ENCODE measurements at places on chromosomes 11 and 22. TPM values are rescaled to one million over a fixed set of nuclear protein-coding genes. Genes with fewer than 3 reads are reported as not detected.

DNA sequence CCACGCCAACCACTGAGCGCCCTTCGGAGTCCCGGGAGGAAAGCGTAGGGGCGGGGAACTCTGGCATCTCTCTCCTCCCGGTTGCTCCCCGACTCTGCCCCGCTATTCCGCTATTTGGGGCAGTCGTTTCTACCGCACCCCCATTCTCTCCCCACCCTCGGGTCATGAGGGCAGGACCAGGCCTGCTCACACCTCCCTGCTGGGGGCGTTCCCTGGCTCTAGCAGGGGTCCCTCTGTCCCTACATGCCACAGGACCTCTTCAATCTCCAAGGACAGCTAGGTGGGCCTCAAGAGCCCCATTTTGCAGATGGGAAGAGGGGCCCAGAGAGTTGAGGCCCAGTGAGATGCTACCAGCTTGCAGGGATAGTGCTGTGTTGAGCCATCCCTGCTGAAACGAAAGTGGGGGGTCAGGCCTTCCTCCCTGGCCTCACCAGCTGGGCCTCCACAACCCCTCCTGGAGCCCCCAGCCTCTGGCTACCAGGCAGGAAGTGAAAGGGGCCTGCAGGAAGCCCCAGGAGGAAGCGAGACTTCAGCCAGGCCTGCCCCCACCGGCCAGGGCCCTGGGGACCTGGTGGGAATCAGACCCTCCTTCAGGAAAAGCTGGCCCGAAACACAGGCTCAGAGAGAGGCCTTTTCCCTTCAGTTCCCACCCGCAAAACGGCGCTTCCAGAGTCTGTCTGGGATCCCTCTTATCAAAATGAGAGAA lies 5.5 kb upstream of the SHISA8 start:
- H3K27ac ChIP-seq, result no peak overlapping the region
- DNase-seq, result no peak
- no peak overlapping the region for H3K4me3 ChIP-seq
- no peaks in the 10 kb centered on the region for H3K36me3 ChIP-seq

Gene TRIM66
- total RNA-seq, result 5.9 TPM

- no peak overlapping the region for H3K4me3 ChIP-seq
- no peaks in the 10 kb centered on the region for H3K27me3 ChIP-seq
- no peaks in the 10 kb centered on the region for H3K36me3 ChIP-seq
- DNase-seq, result no peak
Measured at GRCh38 chr11:12840871-12841660, 166.8 kb downstream of the TEAD1 start.

Gene UBXN1
- total RNA-seq, result 152 TPM

Gene NUDT8
- total RNA-seq, result 26.7 TPM

Gene CCDC86
- total RNA-seq, result 114 TPM

- DNase-seq, result no peak
- no peak overlapping the region for H3K4me3 ChIP-seq
- no peaks in the 10 kb centered on the region for H3K4me1 ChIP-seq
- H3K27me3 ChIP-seq, result peaks cover 8% of the 10 kb centered on the region
- no peaks in the 10 kb centered on the region for H3K36me3 ChIP-seq
Measured at GRCh38 chr11:130865774-130866114, 50.5 kb downstream of the SNX19 start.

DNA sequence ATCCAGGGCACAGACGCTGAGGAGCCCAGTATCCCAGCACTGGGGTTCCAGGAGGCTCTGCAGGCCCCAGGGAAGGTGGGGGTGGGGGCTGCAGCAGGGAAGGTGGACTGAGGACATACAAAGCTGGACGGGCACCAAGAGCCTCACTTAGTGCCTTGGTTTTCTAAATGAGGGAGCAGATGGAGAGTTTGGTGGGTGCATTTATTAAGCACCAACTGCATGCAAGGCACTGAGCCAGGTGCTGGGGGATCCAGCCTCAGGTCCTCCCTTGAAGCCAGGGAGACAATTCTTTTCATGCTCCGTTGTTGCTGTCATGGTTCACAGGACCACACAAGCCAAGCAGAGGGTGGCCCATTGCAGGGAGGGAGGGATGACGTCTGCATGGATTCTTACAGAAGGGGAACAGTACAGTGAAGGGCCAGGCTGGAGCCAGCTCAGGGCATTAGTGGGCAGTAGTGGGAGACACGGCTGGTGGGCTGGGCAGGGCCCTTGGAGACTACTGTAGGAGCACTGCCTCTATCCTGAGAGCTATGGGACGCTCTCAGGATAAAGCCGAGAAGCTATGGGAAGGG lies 65.0 kb downstream of the MACROD1 start:
- no peaks in the 10 kb centered on the region for H3K36me3 ChIP-seq
- H3K27ac ChIP-seq, result no peak overlapping the region
- no peak overlapping the region for H3K4me3 ChIP-seq
- peaks cover 23% of the 10 kb centered on the region for H3K4me1 ChIP-seq
- DNase-seq, result no peak
- no peaks in the 10 kb centered on the region for H3K27me3 ChIP-seq

- H3K27ac ChIP-seq, result no peak overlapping the region
- H3K36me3 ChIP-seq, result no peaks in the 10 kb centered on the region
- DNase-seq, result no peak
- H3K4me3 ChIP-seq, result no peak overlapping the region
Measured at GRCh38 chr11:73372375-73372993, 3.7 kb upstream of the RELT start.

Gene MAPK8IP2
- total RNA-seq, result 0.47 TPM

Gene SCT
- not detected for total RNA-seq

- H3K27ac ChIP-seq, result no peak overlapping the region
- DNase-seq, result peak; percentile 29
- no peaks in the 10 kb centered on the region for H3K36me3 ChIP-seq
- no peaks in the 10 kb centered on the region for H3K27me3 ChIP-seq
Measured at GRCh38 chr11:109853156-109853776, 239.9 kb upstream of the ZC3H12C start.

Gene MYRF
- total RNA-seq, result 21.4 TPM

Gene BDNF
- 0.04 TPM for total RNA-seq

Gene SLN
- total RNA-seq, result not detected

Gene MFRP
- not detected for total RNA-seq

Gene KCNA4
- not detected for total RNA-seq

Gene AMBRA1
- 27.9 TPM for total RNA-seq

GRCh38 chr11:59141191-59141590 lies 1.5 kb upstream of the FAM111A start:
- no peaks in the 10 kb centered on the region for H3K36me3 ChIP-seq
- H3K27ac ChIP-seq, result no peak overlapping the region
- H3K4me1 ChIP-seq, result peaks cover 22% of the 10 kb centered on the region
- DNase-seq, result no peak

GRCh38 chr11:18890615-18891014 lies 48.6 kb downstream of the MRGPRX1 start:
- H3K4me3 ChIP-seq, result no peak overlapping the region
- no peak for DNase-seq
- no peaks in the 10 kb centered on the region for H3K4me1 ChIP-seq
- no peaks in the 10 kb centered on the region for H3K27me3 ChIP-seq
- H3K27ac ChIP-seq, result no peak overlapping the region

Gene MS4A4A
- 11.2 TPM for total RNA-seq

Gene CDC45
- total RNA-seq, result 312 TPM
